Stimulated activated CD4-positive, alpha-beta T cell treated with anti-CD3 and anti-CD28 coated beads, Interleukin-12 subunit alpha, Interleukin-12 subunit beta, amount 100 ng/mL, for 4 hours (primary cell): ENCODE measurements at places on chromosomes 3 and 15.

DNA sequence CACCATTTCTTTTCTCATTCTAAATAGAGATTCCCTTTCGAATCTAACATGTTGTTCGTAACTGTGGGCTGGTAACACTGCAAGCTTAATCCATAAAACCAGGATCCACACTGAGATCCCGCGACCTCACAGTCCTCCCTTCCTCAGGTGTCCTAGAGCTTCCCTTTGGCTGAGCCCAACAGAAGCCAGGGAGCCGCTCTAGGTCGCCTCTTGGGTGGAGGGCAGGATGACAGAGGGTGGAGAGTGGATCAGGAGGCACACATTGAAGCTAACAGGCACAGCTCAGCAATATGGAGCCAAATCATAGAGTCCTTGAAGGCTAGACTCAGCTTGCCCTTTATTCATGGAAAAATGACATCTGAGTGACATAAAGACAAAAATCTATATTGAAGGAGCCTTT lies 44.7 kb upstream of the DLG1 start:
- no peak for DNase-seq

DNA sequence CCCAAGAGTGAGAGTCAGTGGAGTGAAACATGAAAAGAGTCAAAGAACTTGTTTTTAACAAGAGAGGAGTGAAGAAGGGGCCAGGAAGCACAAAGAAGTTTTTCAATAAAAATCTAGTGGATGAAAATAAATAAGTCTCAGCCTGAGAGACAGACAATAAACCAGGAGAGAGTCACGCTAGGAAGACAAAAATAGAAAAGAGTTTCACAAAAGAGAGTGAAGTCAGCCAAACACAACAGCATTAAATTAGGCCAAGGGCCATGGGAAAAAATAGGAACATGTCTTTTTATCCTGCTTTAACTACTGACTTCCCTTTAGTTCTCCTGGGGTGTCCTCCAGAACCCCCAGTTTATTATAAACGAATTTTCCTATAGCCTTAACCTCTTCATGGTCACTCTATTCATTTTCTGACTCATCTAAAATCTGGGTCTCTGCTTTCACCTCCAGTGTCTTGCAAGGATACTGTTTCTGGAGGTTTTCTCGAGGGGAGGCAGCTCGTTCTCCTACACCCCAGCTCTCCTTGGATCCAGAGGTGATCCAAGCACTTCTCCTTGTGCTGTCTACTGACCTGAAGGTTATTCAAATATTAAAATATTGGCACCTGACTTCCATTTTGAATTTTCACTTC lies 571.5 kb upstream of the PPP2R3A start:
- no peak for DNase-seq

- no peak for DNase-seq
Observed at GRCh38 chr3:17550624-17551023, 191.8 kb downstream of the TBC1D5 start.

GRCh38 chr15:86001200-86001599 lies 78.5 kb upstream of the AGBL1 start:
- DNase-seq = no peak

DNA sequence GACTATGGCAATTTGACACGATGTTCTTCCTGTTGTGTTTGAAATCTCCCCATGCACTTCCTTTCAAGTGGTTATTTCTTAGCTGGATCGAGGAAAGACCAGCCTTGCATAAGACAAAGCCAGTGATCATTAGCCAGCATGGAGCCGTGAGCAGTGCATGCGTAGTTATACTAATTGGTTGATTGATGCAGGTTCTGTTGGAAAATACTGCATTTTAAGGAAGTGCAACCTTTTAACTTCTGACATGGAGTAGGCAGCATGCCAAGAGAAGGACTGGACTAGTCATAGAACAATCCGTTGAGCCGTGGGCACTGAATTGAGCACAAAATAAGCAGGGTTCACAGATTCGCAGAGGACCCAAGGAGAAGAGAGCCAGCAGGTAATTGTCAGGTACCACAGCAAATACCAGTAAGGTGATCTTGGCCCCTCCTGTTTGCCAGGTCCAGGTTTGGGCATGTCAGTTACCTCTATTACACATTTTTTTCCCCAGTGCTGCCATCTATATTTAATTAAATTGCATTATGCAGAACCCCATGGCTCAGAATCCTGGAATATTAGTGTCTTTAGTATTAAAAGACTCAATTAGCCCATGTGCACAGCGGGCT lies 29.0 kb upstream of the BCL6 start:
- no peak for DNase-seq

- no peak for DNase-seq
Observed at GRCh38 chr15:69939513-69940440, 157.9 kb downstream of the TLE3 start.

GRCh38 chr3:23002836-23003732 lies 200.0 kb upstream of the UBE2E2 start:
- no peak for DNase-seq

DNA sequence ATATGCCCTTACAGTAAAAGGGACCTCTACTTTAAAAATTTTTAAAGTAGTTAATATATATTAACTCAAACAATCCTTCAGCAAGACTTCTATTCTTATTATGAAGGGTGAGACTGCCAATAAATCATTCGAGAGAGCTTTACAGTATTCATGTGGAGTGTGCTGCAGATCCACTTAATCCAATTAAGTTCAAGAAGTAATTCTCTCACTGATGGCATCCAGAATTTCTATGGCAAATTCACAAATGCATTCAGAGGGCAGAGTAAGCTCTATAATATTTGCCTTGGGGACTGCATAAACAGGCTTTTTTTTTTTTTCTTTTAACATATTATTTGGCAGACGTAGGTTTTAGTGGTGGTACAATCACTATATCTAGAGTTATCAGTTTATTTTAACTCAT lies 692.0 kb downstream of the NLGN1 start:
- DNase-seq = no peak
